Stimulated activated CD4-positive, alpha-beta T cell treated with anti-CD3 and anti-CD28 coated beads, TNF-alpha, amount 100 ng/mL, for 4 hours (primary cell): ENCODE measurements at places on chromosomes 16 and 17.

DNA sequence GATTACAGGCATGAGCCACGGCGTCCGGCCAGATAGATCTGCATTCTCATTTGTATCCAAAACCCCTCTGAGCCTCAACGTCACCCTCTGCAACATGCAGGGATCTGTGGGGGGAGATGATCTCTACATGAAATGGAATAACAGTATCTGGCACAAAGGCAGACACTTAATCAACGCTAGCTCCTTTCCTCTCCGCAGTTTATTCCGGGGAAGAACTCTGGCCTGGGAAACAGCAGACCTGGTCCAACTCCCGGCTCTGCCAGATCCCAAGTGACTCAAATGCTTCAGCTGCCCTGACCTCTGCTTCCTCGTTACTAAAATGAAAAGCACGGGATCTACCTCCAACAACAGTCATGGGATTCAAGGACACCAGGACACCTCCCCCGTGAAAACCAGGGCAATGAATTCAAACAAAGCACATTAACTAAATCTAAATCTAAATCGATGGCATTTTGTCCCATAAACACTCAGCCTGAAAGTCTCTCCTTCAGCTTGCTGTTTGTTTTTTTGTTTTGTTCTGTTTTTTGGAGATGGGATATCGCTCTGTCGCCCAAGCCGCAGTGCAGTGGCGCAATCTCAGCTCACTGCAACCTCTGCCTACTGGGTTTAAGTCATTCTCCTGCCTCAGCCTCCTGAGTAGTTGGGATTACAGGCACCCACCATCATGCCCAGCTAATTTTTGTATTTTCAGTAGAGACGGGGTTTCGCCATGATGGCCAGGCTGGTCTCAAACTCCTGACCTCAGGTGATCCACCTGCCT is 78.2 kb downstream of the NXN start:
- no peak for DNase-seq

GRCh38 chr16:75238132-75238852 is 13.1 kb downstream of the BCAR1 start:
- DNase-seq, result no peak

- DNase-seq, result no peak
Observed at GRCh38 chr17:46020023-46020761, 21.1 kb downstream of the STH start.

DNA sequence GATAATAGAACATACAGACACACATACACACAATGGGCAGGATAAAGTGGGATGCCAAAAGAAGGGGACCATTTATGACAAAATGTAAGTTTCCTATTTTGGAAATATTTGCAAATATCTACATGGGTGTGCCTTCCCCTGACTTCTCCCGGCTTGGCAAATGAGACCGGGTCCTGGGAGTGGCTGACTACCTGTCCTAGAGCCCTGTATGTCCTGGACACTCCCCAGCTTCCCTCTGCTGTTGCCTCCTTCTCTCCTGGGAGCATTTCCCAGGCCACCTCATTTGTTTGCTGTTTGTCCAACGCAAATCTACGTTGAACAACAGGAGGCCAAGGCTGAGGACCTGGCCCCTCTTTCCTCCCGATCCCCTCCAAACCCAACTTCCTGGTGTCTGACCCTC is 16.9 kb downstream of the PECAM1 start:
- no peak for DNase-seq

DNA sequence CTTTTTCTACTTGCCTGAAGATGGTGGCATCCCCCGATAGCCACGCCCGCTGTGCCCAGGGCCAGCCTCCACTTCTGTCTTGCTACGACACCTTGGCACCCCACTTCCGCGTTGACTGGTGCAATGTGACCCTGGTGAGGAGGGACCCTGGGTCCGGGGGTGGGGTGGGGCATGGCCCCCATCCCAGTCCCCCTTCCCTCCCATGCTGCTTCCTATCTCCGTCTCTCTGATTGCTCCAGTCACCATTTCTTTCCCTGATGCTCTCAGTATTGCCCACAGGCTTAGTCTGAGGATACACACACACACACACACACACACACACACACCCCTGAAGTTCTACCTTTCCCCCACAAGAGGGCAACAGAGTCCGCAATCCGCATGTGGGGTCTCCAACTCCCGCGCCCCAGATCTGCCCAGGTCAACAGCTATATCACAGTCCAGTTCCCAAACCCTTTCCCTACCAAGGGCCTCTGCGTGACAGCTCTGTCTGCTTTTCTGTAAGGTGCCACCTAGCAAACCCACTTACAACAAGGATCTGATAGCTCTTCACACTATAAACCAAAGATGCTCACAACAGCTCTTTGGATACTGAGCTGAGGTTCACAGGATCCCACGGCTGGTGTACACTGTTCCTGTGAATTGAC is 3.4 kb downstream of the SGCA start:
- DNase-seq, result no peak

GRCh38 chr17:29867643-29868181 is 62.3 kb downstream of the SSH2 start:
- no peak for DNase-seq

DNA sequence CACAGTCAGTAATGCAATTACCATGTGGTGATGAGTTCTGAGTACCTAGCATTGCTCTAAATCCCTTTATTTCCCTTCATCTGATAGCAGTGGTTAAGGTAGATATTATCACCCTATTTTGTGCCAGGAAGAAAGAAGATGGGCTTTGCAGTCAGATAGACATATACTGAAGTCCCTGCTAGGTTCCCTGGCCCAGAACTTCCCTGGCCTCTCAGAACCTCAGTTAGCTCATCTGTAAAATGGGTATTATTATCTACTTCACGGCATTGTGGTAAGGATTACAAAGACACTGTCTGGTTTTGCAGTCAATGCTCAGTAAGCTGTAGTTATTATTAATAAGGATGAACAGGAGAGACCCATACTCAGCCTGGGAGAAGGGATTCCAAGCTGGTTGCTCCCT is 4.6 kb upstream of the CRYBA1 start:
- DNase-seq, result no peak

- no peak for DNase-seq
Observed at GRCh38 chr16:58035356-58036170, 10.0 kb downstream of the MMP15 start.

DNA sequence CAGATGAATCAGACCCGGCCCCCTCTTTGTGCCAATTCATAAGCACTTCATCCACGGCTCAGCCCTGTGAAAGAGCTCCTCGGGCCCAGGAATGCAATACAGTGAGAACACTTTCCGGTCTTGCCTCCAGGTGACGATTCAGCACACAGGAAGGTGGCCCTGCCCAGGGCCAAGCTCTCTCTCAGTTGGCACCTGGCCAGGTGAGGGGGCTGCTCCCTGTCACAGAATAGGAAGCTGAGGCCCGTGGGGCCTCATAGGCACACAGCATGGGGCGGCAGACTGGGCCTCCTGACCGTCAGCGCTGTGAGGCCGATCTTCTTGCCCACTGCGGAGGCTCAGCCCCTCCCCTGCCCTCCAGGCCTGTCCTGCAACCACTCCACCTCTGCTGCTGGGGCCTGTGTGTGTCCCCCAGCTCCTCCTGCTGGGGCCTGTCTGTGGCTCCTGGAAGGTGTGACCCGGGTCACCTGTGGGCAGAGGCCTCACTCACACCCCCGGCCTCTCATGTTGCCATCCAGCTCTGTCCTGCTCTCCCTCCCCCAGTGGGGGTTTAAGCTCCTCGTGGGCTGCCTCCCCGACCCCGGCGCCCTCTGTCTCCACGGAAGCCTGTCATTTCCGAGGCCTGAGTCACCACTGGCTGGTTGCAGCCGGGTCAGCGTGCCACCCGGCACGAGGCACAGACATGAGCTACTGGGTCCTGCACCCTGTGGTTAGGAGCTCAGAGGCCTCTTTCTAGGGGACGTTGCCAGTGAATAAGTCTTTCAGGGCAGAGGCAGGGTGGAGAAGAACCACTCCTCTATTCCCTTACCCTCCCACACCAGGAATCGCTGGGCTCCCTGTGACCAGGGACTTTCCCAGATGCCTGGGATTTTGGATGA is 114.4 kb downstream of the SEC14L1 start:
- DNase-seq, result no peak
